Stimulated activated CD8-positive, alpha-beta memory T cell treated with anti-CD3 and anti-CD28 coated beads, Interleukin-7, amount 100 ng/mL, for 1 hour (primary cell): ENCODE measurements at places on chromosomes 6 and 20.

DNA sequence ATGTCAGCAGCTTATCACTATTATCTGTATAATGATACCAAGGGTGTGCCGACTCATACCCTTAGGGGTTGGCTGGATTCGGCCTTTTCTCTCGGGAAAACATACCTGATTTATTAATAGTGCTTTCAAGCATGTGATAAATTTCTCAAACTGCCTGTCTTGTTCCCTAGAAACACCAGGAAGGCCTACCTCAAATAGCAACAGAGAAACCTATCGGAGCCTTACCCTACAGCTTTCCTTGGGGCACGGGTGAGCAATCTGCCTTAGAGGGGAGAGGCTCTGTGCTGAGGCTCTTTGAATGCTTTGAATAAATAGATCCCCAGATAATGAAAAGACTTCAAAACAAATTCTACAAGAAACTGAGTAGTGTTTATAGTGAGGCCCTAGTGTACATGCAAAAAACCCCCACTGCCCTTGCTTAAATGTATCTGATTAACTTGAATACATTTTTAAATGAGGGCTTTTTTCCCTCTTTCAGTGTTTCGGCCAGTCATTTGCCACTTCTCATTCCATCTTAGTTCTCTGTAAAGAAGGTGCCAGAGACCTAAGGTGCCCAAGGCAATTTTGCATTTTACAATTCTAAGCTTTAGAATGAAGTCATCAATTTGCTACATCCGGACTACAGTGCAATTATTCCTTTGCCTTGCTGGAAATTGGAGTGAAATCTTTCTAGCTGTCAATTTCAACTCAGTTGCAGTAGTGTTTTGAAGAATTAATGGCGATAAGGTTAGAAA, 320.1 kb downstream of the ESR1 start:
- DNase-seq = no peak

DNA sequence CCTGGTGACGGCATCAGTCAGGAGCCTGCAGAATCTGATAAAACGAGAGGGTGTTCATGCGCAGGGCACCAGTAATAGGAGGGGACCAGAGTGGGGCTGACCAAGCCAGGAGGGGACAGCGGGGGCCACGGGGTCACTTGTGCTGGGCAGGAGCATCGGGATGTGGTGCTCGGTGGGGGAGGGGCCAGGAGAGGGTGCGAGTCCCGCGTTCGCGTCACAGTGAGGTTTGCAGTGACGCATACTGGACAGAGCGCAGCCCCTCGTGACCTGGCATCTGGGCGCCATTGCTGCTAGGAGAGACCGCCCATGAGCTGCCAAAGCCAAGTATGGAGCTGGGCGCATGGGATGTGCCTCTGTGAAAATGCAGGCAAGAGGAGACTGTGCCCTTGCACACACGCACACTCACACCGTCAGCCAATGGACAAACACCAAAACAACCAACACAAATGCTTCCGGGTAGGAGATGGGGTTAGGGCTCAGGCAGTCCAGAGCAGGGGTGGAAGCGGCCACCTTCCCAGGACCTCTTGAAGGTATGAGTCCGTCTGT, 13.9 kb upstream of the MTG2 start:
- no peak for DNase-seq

- no peak for DNase-seq
These were observed 103.3 kb downstream of the YTHDF1 start for GRCh38 chr20:63112491-63113219.

GRCh38 chr6:158536891-158537798, 22.7 kb upstream of the TMEM181 start:
- no peak for DNase-seq

- DNase-seq = no peak
These were observed 64.4 kb upstream of the KCNG1 start for GRCh38 chr20:51087266-51087665.

DNA sequence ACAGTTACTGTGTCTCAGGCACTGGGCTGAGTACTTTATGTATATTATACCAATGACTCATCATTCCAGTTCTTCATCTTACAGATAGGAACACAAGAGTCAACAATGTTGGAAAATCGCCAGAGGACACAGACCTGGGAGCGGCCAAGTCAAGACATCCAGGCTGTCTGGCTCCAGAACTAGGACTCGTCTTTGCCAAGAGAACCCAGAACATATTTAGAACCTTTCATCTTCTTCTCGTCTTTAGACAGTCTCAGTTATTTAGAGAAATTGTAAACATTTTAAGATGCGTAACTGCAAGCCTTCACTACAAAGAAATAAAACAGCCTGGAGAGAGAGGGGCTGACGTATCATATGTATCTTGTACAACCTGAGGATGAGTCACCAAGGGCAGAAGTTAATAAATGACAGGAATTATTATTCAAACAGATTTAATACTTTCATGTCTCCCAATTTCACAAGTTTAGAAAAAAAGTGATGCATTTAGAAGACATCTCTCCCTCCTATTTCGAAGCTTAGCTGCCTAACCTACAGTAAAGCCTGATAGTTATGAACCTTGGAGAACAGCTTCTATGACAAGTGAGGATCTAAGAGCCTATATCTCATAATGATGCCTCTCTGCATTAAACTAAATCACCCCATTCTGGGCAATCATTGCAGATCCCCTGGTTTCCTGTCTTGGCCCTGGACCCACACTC, 43.4 kb downstream of the SLC22A3 start:
- DNase-seq = no peak

DNA sequence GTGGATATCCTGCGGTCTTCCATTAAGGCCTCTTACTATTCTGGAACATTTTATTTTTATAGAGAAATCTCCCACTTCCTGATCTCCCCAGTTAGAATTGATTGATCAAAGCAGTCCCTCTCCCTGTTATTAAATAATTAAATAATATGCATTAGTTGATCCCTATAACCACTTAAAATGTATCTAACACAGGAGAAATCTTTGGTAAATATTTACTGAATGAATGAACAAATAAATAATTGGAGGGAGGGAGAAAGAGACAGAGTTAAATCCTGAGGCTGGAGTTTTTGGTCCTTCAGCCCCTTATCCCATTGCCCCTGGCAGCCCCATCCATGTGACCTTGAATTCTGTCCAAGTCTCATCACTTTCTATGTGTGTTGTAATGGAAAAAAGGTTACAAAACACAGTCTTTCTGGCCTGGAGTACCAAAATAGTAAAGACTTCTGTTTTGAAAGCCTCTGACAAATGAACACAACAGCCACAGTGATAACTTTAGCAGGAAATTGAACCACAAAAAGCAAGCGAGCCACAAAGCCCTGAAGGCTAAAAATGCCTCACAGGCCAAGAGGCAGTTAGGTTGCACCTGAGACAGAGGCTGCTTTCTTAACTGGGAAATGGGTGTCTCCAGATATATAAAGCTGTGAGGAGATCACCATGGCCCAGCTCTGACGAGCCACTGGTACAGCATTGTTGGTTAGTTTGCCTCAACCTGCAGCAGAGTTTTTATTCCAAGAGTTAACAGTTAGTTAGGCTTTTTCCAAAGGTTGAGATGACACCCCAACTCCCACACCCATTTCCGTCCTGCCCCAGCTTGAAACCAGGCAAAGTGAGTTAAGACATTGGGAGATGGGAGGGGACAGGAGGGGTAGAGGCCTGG, 11.3 kb downstream of the NT5E start:
- DNase-seq = no peak

GRCh38 chr6:92124200-92124651, 1295.1 kb downstream of the EPHA7 start:
- no peak for DNase-seq

DNA sequence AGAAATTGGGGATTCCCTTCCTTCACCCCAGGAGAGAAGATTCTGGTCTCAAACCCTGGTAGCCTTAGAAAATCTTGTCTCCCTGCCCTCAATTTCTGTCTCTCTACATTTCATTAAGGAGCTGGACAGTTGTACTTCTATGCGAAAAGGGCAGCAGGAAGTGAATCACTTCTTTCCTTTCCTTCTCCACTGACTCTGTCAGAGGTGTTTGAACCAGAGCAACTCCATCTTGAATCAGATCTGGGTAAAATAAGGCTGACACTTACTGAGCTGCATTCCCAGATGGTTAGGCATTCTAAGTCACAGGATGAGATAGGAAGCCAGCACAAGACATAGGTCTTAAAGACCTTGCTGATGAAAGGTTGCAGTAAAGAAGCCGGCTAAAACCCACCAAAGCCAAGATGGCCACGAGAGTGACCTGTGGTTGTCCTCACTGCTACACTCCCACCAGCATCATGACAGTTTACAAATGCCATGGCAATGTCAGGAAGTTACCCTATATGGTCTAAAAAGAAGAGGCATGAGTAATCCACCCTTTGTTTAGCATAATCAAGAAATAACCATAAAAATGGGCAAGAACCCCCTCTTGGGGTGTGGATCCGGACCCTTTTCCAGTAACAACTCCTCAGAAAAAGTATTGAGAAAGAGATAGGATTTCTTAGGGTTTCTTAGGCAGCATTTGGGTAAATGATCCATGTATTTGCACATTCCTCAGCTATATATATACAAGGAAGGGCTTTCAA, 95.8 kb upstream of the PLCB4 start:
- DNase-seq = no peak

- DNase-seq = no peak
These were observed 40.1 kb downstream of the FAM120B start for GRCh38 chr6:170346649-170347048.

DNA sequence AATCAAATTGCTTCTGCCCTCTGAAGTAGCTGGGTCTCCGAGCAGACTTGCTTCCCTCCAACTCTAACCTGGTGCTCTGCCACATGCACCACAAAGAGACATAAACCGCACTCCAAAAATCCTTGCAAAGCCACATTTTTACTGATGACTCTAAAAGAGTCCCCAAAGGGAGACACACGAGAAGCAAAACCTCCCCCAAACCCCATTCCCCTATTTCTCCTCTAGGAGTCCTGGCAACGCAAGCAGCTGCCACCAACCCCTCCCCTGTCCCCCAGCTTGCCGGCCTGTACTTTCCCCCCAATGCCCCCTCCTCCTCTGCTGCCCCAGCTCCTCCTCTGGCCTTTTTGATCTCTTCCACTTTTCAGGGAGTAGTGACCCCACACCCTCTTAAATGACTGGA, 180.1 kb upstream of the ARID1B start:
- no peak for DNase-seq

GRCh38 chr6:37956711-37957275, 137.3 kb downstream of the ZFAND3 start:
- DNase-seq = no peak

DNA sequence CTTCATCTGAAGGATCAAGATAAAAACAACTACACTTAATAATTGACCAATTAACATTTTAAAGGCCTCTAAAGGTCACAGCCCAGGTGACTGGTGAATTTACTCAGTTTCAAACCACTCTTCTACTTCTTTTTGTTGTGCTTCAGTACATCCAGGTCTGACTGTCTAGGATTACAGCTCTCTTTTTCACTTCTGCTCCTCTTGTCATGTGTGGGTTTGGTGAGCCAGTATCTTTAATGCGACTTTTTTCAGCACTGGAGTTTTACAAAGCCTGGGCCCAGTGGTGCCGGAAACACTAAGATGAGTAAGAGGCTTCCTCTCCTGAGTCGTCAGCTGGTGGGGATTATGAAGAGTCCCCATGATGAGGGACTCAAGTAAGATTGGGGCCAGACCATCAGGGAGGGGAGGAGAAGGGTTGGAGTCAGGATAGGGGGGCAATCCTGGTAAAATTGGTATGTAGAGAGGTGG, 27.0 kb downstream of the HECA start:
- peak; percentile 20 for DNase-seq

DNA sequence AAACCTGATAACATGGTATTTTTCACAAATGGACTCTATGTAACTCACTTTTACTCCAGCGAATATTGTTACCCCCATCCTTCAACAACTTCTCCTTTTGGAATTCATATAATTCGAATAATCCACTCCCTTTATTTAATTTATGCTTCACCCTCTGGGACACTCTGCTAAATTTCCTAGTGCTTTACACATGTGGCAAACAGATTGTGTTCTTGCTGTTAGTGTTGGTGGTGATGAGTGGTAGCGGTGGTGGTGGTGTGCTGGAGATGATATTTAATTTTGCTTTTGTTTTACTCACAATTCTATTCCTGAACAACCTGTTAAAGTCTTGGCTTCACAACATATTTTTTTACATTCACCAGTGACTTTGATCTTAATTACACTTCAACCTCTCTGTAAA, 32.8 kb downstream of the HTR1B start:
- DNase-seq = no peak

- no peak for DNase-seq
These were observed 22.2 kb upstream of the TXLNB start for GRCh38 chr6:139313784-139314545.

DNA sequence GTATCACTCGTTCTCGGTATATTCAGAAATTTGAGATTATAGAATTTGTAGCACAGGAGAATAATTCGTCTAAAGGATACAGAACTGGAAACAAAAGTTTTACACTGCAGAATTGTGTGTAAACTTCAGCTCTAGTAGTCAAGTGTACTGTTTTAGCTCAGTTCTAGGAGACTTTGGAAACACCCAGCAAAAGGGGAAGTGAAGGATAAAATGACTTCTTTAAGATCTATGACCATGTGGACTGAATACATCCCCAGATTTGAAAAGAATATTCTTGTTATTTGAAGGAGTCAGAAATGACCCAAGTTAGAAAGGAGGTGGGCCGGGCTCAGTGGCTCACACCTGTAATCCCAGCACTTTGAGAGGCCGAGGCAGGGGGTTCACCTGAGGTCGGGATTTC, 174.0 kb upstream of the FOXQ1 start:
- no peak for DNase-seq

- DNase-seq = no peak
These were observed 9.3 kb upstream of the GFOD1 start for GRCh38 chr6:13496513-13497190.

DNA sequence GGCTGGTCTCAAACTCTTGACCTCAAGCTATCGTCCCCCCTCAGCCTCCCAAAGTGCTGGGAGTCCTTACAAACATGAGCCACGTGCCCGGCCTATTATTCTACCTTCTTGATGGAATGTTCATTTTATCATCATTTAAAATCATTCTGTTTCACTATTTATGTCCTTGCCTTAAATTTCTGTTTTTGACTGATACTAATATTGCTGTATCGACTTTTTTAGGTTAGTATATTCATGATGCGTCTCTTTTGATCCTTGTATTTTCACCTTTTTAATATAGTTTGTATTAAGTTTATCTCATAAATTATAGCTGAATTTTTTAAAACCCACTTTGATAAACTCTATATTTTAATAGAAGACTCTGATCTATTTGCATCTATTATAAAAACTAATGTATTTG, 98.4 kb upstream of the STXBP5 start:
- DNase-seq = no peak

GRCh38 chr20:38238829-38239228, 21.7 kb downstream of the KIAA1755 start:
- DNase-seq = no peak

- DNase-seq = no peak
These were observed 27.3 kb downstream of the RIMS1 start for GRCh38 chr6:71913444-71914234.

- no peak for DNase-seq
These were observed 76.7 kb downstream of the MYB start for GRCh38 chr6:135257631-135258405.

- no peak for DNase-seq
These were observed 118.9 kb upstream of the NXT1 start for GRCh38 chr20:23231561-23232218.

DNA sequence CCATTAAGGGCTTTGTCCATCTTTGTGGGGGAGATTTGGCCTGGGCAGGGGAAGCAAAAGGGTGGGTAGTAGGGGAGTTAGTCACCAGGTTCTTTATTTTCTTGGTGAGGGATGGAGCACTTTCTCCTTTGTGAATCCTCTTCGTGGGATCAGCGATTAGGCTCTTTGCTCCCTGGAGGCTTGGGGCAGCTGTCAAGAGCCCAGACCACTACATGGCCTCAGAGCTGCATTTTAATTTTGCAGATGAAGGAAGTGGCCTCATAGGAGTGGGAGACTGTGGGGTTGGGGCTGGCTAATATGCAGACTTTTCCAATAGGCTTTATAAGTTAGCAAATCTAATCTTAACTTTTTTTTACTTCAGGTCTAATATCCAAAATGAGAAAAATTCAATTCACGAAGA, 168.1 kb upstream of the DEFB112 start:
- no peak for DNase-seq
